Stimulated activated CD4-positive, alpha-beta T cell treated with anti-CD3 and anti-CD28 coated beads, Interleukin-2, amount 100 ng/mL, for 24 hours (primary cell): ENCODE measurements at places on chromosomes 3 and 15.

DNA sequence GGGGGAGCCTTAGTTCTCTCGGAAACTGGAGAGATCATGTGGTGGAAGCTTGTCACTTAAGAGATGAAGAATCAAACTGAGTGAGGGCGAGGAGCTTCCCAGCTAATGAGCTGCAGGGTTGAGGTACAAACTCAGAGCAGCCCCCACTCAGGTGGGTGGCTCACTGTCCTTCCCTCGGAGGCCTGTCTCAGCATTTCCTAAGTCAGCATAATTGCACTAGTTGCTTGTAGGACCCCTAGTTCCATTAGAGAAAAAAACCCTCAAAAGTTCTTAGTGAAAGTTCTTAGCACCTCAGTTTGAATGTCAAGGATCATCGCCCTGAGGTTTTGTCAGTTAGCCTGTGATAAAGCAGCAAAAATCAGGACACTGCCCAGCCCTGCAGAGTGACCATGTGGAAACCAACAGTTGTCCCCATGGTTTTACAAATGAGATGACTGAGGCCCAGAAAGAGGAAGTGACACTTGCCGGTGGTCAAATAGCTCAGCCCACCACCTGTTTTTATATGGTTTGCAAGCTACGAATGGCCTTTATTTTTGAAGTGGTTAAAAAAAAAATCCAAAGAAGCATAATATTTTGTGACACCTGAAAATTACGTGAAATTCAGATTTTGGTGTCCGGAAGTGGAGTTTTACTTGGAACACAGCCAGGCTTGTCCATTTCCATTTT, 11.9 kb downstream of the SMAD6 start:
- DNase-seq: no peak

DNA sequence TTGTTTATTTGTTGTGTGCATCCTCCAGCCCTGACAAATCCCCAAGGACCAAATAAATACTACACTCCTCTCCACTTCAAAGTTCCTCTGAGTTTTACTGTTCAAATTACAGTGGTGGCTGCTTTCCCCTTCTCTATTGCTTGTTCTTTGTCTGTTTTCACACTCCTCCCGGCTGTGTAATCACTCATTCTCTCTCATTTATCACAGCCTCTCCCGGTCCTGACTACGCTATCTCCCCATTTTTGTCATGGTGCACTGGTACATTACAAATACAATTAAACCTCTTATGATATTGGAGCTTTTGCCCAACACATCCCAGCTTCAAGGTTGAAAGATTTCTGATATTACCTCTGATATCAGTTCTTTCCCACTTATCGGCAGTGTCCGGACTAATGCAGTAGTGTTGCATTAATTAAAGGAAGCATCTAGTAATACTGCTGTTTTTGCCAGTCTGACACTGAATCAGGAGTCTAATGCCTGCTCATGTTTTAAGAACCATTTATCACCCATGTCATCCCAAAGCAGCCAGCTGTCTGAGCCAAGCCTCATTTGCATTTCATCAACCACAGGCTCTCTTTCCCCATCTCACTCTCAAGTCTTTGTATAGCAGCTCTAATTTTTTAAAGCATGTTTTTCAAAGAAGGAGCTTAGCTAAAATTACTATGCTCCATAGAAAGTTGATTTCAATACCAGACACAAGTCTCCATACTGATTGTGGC, 740.5 kb downstream of the ROBO2 start:
- no peak for DNase-seq

DNA sequence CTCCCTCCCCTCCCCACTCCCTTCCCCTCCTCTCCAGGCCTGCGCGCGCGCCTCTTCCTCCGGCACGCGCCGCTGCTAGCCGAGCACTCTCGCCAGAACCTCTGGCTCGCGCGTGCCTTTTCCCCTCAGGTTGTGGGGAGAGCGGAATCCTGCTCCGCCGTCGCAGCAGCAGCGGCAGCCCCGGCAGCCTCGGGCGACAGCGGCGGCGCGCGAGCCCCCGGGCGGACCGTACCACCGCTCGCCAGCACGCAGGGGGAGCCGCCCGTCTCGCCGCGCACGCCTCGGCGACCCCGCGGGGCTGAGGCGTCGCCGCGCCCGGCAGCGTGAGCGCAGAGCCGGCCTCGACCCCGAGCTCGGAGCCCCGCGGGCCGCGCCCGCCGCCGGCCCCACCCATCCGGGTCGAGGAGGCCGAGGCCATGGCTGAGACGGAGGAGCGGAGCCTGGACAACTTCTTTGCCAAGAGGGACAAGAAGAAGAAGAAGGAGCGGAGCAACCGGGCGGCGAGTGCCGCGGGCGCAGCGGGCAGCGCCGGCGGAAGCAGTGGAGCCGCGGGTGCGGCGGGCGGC, at the start of gene CDV3:
CDV3 (plus strand) TSS at position 58 of the 566 bp plus-strand sequence; CDS start at position 417, 359 bp downstream.
- DNase-seq: no peak

DNA sequence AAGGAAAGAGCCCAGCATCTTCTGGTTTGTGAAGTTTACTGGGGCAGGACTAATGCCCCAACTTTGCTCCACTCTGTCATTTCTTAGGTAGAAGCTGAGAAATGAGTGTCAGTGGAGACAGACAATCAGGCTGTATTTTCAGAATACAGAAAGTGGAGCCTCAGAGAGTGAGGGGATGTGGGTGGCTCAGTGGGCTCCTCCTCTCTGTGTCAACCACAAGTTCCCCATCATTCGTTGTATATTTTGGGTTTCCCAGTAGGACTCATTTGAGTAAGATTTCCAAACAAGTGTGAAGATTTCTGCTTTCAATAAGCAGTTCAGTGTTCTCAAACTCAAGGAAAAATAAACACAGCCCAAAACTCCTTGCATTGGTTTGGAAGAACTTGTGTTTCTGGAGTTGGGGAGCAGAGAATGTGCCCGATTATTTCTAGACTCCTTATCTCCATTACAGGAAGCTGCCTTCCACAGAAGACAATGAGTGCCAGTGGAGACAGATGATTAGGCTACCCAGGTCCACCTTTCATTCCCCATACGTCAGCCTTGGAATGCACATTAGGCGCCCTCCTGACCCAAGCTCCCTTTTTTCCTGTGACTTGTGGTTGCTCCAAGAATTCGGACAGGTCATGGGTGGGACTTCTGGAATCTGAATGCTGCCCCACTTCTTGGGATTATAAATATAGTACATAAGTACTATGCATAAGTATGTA, 792.1 kb upstream of the LMCD1 start:
- DNase-seq: no peak

DNA sequence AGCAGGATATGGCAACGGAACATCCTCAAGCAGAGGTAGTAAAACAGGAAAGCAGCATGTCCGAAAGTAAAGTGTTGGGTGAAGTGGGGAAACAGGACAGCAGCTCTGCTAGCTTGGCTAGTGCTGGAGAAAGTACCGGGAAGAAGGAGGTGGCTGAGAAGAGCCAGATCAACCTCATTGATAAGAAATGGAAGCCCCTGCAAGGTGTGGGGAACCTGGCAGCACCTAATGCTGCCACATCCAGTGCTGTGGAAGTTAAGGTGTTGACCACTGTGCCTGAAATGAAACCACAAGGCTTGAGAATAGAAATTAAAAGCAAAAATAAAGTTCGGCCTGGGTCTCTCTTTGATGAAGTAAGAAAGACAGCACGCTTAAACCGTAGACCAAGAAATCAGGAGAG, 14.3 kb upstream of the ZBTB47 start:
- DNase-seq: no peak

DNA sequence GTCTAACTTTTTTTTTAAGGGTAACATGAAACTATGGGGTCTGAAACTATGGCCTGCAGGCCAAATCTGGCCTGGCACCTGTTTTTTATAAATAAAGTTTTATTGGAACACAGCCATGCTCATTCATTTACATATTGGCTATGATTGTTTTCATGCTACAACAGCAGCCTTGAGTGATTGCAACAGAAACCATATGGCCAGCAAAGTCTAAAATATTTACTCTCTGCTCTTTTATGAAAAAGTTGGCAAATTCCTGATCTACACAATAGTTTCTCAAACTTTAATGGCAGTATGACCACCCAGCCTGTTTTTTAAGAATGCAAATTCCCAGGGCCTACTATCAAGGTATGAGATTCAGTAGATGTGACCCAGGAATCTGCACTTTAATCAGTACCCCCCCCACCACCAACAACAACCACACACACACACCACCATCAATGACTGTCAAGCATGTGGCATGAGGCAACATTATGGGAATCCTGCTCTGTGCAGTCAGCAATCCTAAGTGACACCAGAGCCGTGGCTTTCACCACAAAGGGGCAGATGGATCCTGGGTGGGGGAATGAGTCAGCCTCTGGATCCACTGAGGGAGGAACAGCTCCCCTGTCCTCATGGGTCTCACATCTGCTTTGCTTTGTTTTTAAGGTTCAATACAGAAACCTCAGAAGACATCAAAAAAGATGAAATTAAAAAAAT, 142.8 kb downstream of the NTRK3 start:
- DNase-seq: no peak

DNA sequence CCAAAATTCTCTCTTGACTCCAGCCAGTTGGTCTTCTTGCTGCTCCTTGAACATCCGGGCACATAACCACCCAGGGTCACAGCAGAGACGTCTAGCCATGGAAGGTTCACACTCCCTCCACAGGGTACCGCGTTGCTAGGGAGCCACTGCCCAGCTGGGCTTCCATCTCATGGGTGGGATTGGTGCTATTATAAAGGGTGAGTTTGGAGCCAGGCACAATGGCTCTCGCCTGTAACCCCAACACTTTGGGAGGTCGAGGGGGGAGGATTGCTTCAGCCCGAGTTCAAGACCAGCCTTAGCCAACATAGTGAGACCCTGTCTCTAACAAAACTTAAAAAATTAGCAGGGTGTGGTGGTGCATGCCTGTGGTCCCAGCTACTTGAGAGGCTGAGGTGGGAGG, 17.5 kb upstream of the SKOR1 start:
- DNase-seq: no peak

DNA sequence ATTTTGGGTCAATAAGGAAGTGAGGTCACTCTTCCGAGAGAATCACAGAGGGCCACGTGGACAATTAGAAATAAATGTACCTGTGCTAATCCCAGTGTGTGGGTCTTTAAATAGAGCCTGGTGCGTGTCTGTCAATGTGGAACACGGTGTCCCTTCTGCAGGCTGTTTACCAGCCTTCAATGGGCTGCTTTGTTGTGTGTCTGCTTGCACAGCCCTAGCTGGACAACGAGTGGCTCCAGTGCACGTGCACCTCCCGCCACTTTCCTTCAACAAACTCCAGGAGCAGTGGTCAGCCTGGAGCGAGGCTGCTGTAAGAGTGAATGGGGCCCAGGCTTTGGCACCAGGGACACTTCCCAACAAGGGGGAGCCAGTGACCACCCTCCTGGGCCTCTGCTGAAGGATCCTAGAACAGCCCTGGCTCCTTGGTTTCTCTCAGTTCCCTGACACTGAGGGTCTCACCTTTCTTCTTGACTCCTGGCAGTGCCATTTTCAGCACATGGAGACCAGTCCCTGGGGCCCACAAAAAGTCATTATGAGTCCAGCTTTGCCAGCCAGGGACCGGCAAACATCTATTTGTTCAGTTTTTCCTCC, 76.1 kb downstream of the ISG20 start:
- no peak for DNase-seq

GRCh38 chr3:48679411-48680391, 6.0 kb downstream of the NCKIPSD start:
- DNase-seq: no peak

DNA sequence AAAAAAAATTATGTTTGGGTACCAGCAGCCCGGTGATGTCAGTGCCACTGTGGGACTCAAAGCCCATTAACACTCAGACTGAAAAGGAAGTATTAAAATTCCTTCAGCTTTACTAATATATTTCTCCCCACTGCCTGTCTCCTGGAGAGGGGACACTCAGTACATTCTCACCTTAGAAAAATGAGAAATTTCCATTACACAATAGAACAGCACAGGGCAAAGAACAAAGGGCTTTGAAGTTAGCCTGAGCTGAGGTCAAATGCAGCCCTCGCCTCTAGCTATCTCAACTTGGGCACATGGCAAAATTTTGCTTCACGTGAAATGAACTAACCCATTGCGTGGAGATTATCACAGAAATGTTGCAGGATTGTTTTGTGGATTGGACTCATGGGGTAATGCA, 80.8 kb downstream of the RARB start:
- no peak for DNase-seq

DNA sequence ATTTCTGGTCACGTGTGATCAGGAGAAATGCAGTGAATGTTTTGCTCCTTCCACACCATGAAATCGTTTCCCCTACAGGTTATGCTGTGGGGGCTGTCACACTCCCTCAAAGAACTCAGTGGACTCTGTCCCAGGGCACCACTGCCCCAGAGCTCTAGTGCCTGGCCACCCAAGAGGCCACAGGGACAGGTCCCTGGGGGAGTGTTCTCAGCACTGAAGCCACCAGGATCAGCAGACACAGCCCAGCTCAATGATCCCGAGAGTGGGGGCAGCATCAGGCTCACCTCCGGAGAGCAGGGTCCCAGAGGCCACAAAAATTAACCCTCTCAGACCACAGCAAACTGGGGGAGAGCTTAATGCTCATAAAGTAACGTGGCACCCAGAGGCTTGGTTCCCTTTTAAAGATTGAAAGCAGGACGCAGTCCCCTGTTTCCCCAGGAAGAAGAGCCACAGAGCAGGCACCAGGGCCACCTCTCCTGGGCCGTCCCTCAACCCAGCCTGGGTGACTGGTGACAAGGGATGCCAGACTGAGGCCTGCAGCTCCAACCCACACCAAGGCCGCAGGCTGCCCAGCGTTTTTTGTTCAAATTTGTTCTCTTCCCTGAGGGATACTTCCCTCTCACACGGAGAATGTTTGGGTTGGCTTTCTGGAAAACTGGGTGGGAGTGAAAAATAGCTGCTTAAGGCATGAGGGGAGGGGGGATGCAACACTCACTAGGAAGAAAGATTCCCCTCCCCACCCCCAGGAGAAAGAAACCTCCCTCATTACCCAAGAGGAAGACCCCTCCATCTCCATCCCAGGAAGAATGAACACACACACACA, 123.3 kb upstream of the IGF1R start:
- no peak for DNase-seq

GRCh38 chr3:177721864-177722785, 524.8 kb upstream of the TBL1XR1 start:
- no peak for DNase-seq

- peak; percentile 41 for DNase-seq
Measured at GRCh38 chr3:13480340-13481318, 523 bp downstream of the HDAC11 start.

GRCh38 chr15:43877371-43877770, 50.6 kb downstream of the WDR76 start:
- DNase-seq: no peak

DNA sequence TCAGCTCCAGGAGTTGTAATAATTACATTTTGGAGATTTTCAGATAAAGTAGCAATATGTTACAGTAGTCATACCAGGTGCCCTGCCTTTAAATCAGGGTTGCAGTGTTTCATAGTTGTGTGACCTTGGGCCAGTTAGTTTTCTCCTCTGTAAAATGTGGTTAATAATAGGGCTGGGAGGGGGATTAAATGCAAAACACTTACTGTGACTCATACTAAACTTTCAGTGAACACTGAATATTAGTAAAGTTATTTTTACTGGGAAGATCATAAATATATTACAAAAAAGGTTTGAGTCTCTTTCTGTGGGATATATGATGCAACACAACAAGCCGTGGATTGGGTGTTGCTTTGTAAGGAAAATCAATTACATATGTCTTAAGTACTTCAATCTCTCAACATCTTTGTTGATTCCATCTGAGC, 1.1 kb upstream of the EBLN2 start:
- DNase-seq: no peak
